SJSA1 (cell line): ENCODE measurements at places on chromosomes 2 and 18. TPM values are rescaled to one million over a fixed set of nuclear protein-coding genes. Genes with fewer than 3 reads are reported as not detected.

- no peak for DNase-seq
- H3K4me1 ChIP-seq = no peaks in the 10 kb centered on the region
- H3K4me3 ChIP-seq = no peak overlapping the region
- H3K27me3 ChIP-seq = peaks cover 11% of the 10 kb centered on the region
- H3K27ac ChIP-seq = no peak overlapping the region
- no peaks in the 10 kb centered on the region for H3K36me3 ChIP-seq
Measured at GRCh38 chr2:126981476-126981875, 82.8 kb downstream of the TEX51 start.

DNA sequence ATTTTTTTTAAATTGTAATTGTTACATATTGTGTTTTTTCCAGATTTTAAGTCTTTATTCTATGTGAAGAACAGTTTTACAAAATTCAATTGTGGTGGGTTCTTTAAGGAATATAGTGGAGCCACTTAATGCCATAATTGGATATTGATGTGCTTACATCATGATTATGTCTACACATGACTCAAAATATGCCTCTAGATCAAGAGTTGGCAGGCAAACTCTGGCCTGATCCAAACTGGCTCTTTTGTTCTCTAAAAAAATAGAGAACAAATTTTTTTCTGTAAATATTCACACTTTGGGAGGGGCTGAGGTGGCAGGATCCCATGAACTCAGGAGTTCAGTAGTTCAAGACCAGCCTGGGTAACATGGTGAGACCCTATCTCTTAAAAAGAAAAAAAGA lies 8.3 kb downstream of the EHBP1 start:
- no peak for DNase-seq
- H3K27ac ChIP-seq = no peak overlapping the region
- no peaks in the 10 kb centered on the region for H3K27me3 ChIP-seq
- no peak overlapping the region for H3K4me3 ChIP-seq

DNA sequence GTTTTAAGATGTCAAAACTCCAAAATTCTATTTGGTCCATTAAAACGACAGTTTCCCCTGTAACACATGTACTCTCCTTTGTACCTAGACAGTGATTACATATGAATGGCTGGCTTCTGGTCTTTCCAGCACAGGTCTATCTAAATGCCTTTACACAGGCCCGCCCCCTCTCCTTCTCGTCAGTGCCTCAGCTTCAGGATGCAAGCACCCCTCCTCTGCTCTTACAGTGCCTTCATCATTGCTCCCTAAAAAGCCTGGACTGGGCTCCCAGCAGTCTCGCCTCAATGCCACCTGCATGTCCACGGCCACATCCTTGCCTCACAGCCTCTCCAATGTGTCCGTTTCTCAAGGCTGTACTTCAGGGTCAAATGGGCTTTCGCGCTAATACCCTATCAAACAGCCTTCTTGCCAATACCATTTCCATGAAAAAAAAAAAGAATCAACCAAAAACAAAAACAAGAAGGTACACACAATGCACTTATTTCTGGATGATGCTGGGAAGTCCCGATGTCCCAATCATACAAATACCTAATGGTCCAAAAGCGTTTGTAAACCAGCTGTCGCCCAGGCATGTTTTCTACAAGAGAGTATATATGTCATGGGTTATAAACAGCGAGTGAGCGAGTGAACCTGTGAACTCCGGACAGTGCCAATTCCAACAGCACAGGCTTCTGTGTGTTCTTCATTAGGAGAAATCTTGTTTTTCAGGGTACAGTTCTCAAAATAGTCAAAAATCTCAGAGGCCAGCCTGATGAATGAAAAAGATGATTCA lies 77.2 kb downstream of the EIPR1 start:
- H3K27ac ChIP-seq = no peak overlapping the region
- peaks cover 4% of the 10 kb centered on the region for H3K4me1 ChIP-seq
- DNase-seq = no peak
- H3K27me3 ChIP-seq = no peaks in the 10 kb centered on the region
- no peak overlapping the region for H3K4me3 ChIP-seq

DNA sequence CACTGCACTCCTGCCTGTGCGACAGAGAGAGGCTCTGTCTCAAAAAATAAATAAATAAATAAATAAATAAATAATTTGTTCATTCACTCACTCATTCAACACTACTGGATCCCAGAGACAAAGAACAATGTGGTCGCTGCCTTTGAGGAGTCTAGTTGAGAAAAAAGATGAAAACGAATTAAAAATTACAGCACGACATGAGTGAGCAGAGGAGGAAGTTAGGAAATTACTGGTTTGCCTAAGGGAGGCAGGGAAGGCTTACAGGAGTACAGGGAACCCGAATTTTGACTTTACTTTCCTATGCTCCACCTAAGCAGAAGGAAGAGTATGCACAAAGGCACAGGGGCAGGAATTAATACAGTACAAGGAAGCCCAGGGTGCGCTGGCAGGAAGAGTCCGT lies 4.2 kb upstream of the KCMF1 start:
- no peak overlapping the region for H3K4me3 ChIP-seq
- H3K27me3 ChIP-seq = no peaks in the 10 kb centered on the region
- no peak for DNase-seq
- H3K36me3 ChIP-seq = peaks cover 72% of the 10 kb centered on the region

DNA sequence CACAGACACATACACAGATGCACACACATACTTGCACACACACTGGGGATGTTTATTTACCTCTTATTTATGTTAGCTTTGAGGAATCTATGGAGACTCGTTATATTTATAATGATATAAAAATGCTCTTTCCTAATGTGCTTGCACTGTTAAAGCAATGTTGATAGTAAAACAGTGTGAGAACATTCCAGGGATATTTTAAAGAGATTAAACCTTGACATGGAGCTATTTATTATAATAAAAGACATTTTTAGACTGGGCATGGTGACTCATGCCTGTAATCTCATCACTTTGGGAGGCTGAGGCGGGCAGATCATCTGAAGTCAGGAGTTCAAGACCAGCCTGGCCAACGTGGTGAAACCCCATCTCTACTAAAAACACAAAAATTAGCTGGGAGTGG lies 557.3 kb upstream of the ZNF804A start:
- no peaks in the 10 kb centered on the region for H3K27me3 ChIP-seq
- no peak overlapping the region for H3K4me3 ChIP-seq
- H3K36me3 ChIP-seq = no peaks in the 10 kb centered on the region
- H3K4me1 ChIP-seq = no peaks in the 10 kb centered on the region
- no peak overlapping the region for H3K27ac ChIP-seq

DNA sequence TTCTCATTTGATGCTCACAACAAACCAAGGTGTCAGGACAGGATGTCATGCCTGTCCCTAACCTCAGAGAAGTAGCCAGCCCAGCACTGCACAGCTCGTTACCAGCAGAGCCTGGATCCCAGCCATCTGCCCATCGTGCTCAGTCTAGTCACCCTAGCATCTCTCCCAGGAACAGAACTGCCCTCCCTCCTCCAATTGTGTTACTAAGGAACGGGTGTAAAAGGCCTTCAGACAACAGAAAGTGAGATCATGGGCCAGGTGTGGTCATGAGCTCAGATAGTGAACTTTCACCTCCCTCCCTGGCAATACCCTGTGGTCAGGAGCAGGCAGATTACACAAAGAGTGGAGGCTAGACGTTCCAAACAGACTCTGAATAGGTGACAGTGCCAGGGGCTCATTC lies 111.8 kb upstream of the PPP1CB start:
- no peak overlapping the region for H3K27ac ChIP-seq
- H3K4me1 ChIP-seq = peaks cover 16% of the 10 kb centered on the region
- no peak overlapping the region for H3K4me3 ChIP-seq
- no peaks in the 10 kb centered on the region for H3K27me3 ChIP-seq

DNA sequence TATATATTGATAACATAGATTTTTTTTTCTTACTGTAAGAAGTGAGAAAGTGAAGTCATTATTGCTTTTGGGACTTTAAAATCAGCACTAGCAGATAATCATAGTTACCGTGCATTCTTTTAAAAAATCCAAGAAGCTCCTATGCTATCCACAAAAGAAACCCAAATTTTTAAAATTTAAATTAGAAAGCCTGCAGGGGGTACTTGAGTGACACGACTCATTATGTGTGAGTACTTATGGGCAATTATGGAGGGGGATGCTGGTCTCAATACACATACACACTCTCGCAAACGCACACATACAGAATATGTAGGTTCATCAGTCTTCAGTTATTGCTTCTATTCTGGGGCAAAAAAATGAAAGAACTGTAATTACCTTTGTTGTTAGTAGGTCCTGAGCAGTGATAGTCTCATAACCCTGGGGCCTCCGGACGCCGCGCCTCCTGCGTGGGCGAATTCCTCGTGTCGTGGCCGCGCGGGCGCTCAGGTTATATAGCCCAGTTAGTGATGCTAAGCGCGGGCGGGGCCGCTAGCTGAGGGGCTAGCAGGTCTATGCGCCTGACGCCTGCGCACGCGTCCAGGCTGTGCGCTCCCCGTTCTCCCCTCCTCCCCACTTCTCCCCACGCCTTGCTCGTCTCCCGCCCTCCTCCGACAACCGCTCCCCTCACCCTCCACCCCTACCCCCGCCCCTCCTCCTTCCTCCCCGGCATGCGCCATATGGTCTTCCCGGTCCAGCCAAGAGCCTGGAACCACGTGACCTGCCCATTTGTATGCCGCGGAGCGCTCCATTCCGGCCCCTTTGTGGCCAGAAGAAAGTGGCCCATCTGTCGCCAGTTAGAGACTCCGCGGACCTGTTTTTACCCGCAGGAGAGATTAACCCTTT lies at the start of gene NEUROD1:
NEUROD1 (minus strand) TSS at position 463 of the 882 bp plus-strand sequence. CDS start 1,657 bp downstream, outside the sequence.
- peaks cover 14% of the 10 kb centered on the region for H3K4me1 ChIP-seq
- H3K4me3 ChIP-seq = no peak within 1 kb of the TSS
- H3K27ac ChIP-seq = no peak within 1 kb of the TSS
- H3K27me3 ChIP-seq = peaks cover 74% of the 10 kb centered on the region
- H3K36me3 ChIP-seq = no peaks in the 10 kb centered on the region

DNA sequence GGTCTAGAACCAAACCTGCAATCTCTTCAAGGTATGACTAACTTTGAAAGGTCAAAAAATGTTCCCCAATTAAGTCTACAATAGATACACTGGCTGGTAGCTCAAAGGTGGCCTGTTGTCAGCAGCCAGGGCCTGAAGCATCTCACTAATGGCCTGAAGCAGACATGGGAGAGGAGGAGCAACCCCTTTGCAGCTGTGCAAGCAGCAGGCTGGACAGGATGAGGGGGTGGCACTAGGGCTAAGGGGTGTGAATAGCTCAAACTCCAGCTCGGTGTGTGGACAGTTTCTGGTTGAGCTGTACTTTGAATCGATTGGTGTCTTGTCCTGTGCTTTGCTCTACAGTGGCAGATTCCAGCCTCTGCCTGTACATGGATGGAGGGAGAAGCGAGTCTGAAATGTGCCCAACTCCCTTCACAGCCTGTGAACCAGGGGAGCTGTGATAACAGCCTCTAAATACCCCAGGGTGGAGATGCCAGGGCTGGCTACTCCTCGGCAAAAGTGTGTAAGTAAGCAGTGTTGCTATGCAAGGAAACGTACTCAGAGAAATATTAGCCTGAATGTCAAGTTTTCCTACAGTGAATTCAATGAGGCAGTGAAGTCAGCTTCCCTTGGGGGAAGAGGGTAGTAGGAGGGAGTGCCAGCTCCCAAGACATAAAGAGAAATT lies 34.7 kb upstream of the DTNB start:
- no peak overlapping the region for H3K4me3 ChIP-seq
- no peaks in the 10 kb centered on the region for H3K36me3 ChIP-seq
- no peaks in the 10 kb centered on the region for H3K27me3 ChIP-seq
- DNase-seq = no peak
- H3K27ac ChIP-seq = no peak overlapping the region

GRCh38 chr2:232273903-232274643 lies 104.5 kb upstream of the ALPP start:
- DNase-seq = no peak
- no peaks in the 10 kb centered on the region for H3K4me1 ChIP-seq
- no peak overlapping the region for H3K27ac ChIP-seq
- no peaks in the 10 kb centered on the region for H3K27me3 ChIP-seq

- H3K27ac ChIP-seq = no peak overlapping the region
- H3K27me3 ChIP-seq = no peaks in the 10 kb centered on the region
- H3K36me3 ChIP-seq = no peaks in the 10 kb centered on the region
- H3K4me1 ChIP-seq = no peaks in the 10 kb centered on the region
Measured at GRCh38 chr18:21826196-21826595, 85.6 kb downstream of the MIB1 start.

DNA sequence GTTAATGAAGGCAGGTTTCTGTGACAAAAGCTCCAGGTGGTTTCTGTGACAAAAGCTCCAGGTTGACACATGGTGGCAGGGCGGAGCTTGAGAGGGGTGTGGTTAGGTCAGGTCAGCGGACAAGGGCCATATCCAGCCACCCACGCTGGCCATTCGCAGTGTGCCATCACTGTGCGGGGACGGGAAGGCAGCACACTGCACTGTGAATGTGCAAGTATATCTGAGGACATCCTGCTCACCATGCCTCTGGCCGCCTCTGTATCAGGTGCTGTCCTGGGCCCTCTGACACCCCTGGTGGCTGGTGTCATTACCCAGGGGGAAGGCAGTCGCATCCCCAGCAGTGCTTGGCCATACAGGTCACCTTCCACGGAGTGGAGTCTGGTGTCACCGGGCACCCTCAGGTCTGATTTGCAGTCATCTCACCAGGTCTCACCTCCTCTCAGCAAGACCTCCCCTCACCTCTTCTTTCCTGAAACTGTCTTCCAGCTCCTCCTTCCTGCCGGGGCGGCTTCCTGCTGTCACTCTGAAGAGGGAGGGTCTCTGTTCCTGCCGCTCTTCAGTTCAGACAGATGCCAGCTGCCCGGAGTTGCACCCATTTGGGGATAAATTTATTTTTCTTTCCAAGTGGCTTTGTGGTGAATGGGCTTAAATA lies 34.9 kb downstream of the CTIF start:
- H3K4me1 ChIP-seq = peaks cover 19% of the 10 kb centered on the region
- no peak overlapping the region for H3K27ac ChIP-seq
- DNase-seq = no peak
- H3K27me3 ChIP-seq = no peaks in the 10 kb centered on the region
- H3K36me3 ChIP-seq = peaks cover 81% of the 10 kb centered on the region
- no peak overlapping the region for H3K4me3 ChIP-seq

DNA sequence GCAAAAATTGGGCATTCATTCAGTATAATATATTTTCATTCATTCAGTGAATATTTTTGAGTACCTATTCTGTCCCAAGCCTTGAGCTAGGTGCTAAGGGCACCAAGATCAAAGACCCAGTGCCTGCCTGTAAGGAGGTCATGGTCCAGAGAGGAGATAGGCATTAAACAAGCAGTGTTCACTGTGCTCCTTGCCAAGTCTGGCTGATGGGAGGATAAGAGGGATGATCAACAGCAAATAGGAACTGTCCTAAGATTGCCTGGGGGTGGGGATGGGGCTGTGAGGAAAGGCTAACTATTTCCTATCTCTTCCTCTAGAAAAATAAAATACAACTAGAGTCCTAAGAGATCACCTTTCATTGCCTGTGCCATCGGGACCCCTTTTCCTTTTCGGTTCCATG lies 60.4 kb downstream of the SETBP1 start:
- no peak overlapping the region for H3K4me3 ChIP-seq
- peaks cover 14% of the 10 kb centered on the region for H3K4me1 ChIP-seq
- H3K36me3 ChIP-seq = peaks cover 7% of the 10 kb centered on the region; the same call in 1 of the 2 replicates
- no peak overlapping the region for H3K27ac ChIP-seq
- DNase-seq = no peak

The NEU2 gene
- total RNA-seq = not detected in 2 replicates

The HAAO gene
- total RNA-seq = not detected in 2 replicates
